Sciatic nerve (tissue), 2 donors: ENCODE measurements at places on chromosomes 2 and 18. TPM values are rescaled to one million over a fixed set of nuclear protein-coding genes. Genes with fewer than 3 reads are reported as not detected.

The PRKD3 gene
- 57.2 TPM for total RNA-seq

The HOXD11 gene
- 0.40 TPM for total RNA-seq

The CEBPZOS gene
- total RNA-seq = 43.5 TPM

The CDCA7 gene
- 1.0 TPM for total RNA-seq

The SGPP2 gene
- 0.53 TPM for total RNA-seq

The POTEJ gene
- total RNA-seq = not detected

The CHRNA1 gene
- total RNA-seq = 0.31 TPM

The ANKRD44 gene
- 77.8 TPM for total RNA-seq

The GREB1 gene
- 6.5 TPM for total RNA-seq

The FOXI3 gene
- not detected for total RNA-seq

The MPV17 gene
- 53.5 TPM for total RNA-seq

The LRRC30 gene
- not detected for total RNA-seq

The EVX2 gene
- total RNA-seq = not detected

The BOLA3 gene
- total RNA-seq = 13.0 TPM

The GREB1L gene
- total RNA-seq = 2.0 TPM

The ASB18 gene
- not detected for total RNA-seq

The FAM228A gene
- 3.9 TPM for total RNA-seq

The SPATS2L gene
- total RNA-seq = 82.3 TPM

The CCL20 gene
- 0.76 TPM for total RNA-seq

The THAP4 gene
- 37.7 TPM for total RNA-seq

The ZAP70 gene
- 4.5 TPM for total RNA-seq

The ZBTB7C gene
- total RNA-seq = 44.2 TPM

The ANKRD29 gene
- 21.5 TPM for total RNA-seq

The RAB11FIP5 gene
- 40.3 TPM for total RNA-seq

The MOB4 gene
- total RNA-seq = 25.6 TPM

The MROH2A gene
- not detected for total RNA-seq

The CHRNG gene
- total RNA-seq = not detected

The FIGN gene
- 22.2 TPM for total RNA-seq

The HOXD4 gene
- total RNA-seq = 6.8 TPM

The AGPS gene
- 44.2 TPM for total RNA-seq

The CRYBA2 gene
- total RNA-seq = not detected

The PRKAG3 gene
- total RNA-seq = 0.49 TPM

The EIF2AK2 gene
- total RNA-seq = 56.0 TPM

The TNFRSF11A gene
- 2.7 TPM for total RNA-seq

The RPE gene
- total RNA-seq = 50.3 TPM

The RAB12 gene
- 50.2 TPM for total RNA-seq

The IL1F10 gene
- total RNA-seq = not detected

The TNS1 gene
- 703 TPM for total RNA-seq

The ITSN2 gene
- total RNA-seq = 75.3 TPM

The B3GNT7 gene
- 4.2 TPM for total RNA-seq

The ACADL gene
- 32.4 TPM for total RNA-seq

The MC5R gene
- not detected for total RNA-seq

The KCNE4 gene
- 7.3 TPM for total RNA-seq

The NLRC4 gene
- total RNA-seq = 3.1 TPM

The CD28 gene
- 3.4 TPM for total RNA-seq

The PDCD1 gene
- 0.27 TPM for total RNA-seq

The RAB17 gene
- total RNA-seq = 1.1 TPM

The XDH gene
- 0.22 TPM for total RNA-seq
